Heart right ventricle (tissue), 16 donors: ENCODE measurements at places on chromosomes 2 and 18.

- no peak for DNase-seq
Measured at GRCh38 chr2:70987386-70987785, 7.3 kb downstream of the TEX261 start.

GRCh38 chr2:190578158-190579057 is 43.9 kb upstream of the NEMP2 start:
- DNase-seq = peak; percentile 73

DNA sequence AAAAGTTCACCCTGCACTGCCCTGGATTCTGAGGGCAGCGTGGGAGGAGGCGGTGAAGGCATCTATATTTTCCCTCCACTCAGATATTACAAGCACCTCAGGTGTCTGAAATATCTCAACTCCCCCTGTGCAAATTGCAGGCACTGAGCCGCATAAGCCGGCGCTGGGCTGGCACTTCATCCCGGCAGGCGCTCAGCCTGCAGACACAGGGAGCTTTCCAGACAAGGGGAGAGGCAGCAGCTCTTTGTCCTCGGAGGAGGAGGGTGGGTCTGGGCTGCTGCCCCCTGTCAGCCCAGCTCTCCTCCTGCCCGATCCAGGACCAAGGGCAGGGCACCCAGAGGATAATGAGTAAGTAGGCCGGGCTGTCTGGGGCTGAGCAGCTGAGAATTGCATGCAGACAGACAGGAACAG is 189.3 kb upstream of the MYT1L start:
- DNase-seq = no peak

- DNase-seq = no peak
Measured at GRCh38 chr18:50135903-50136302, 59.0 kb downstream of the MYO5B start.

GRCh38 chr18:55124078-55124763 is 165.0 kb upstream of the CCDC68 start:
- DNase-seq = no peak

- no peak for DNase-seq
Measured at GRCh38 chr2:234292205-234292961, 204.5 kb downstream of the ARL4C start.

DNA sequence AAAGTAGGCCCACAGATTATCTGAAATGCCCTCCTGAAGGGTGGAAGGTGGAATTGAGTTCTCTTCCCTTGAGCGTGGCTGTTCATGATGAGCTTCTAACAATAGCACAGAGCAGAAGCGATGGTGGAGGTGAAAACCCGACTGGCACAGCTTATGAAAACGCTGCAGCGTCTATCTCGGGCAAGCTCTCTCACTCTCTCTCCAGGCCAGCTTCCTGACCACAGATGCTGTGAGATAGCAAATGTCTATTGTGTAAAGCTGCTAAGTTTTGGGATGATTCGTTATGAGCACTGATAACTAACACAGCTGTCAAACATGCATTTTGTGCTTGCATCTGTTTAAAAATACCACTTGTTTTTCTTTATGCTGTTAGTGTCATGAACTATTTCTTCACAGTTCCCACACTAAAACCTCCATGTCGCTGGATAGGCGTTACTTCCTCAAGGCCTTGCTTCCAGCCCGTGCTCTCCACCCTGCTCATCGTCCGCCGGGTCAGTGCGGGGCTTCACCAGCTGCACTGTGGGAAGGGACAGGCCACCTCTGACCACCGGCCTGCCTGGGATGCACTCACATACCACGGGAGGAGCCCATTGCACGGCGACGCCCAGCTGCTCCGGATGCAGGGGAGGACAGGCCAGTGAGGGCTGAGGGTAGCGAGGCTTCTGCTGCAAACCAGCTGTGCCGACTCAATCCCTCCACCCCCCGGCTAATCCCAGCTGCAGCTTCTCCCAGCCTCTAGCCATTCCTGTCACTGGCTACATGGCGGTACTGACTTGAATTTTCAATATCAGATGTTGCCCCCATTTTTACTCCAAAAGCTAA is 60.0 kb upstream of the OTOS start:
- DNase-seq = no peak

- no peak for DNase-seq
Measured at GRCh38 chr2:201532686-201533304, 81.3 kb downstream of the STRADB start.

- DNase-seq = peak; percentile 94
Measured at GRCh38 chr2:44167908-44168680, 581 bp upstream of the PPM1B start.

- no peak for DNase-seq
Measured at GRCh38 chr2:135931776-135932443, 53.5 kb downstream of the DARS1 start.
